ENCODE measurements at places on chromosomes 7 and 10.

DNA sequence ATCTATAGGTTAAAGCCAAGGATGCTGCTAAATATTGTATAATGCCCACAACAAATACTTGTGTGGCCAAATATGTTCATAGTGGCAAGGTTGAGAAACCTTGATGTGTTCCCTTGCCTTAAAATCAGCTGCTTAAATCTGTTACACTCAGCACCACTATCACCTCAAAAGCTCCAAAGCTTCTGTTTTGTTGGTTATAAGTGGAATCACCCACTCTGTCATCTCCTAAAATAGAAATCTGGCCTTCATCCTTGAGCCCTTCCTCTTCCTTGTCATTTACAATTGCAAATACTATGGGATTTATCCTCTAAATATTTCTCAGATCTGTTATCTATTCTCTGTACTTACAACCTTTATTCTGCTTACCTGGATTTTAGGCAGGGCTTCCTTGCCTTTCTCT lies 61.4 kb downstream of the CPED1 start:
- DNase-seq: no peak

DNA sequence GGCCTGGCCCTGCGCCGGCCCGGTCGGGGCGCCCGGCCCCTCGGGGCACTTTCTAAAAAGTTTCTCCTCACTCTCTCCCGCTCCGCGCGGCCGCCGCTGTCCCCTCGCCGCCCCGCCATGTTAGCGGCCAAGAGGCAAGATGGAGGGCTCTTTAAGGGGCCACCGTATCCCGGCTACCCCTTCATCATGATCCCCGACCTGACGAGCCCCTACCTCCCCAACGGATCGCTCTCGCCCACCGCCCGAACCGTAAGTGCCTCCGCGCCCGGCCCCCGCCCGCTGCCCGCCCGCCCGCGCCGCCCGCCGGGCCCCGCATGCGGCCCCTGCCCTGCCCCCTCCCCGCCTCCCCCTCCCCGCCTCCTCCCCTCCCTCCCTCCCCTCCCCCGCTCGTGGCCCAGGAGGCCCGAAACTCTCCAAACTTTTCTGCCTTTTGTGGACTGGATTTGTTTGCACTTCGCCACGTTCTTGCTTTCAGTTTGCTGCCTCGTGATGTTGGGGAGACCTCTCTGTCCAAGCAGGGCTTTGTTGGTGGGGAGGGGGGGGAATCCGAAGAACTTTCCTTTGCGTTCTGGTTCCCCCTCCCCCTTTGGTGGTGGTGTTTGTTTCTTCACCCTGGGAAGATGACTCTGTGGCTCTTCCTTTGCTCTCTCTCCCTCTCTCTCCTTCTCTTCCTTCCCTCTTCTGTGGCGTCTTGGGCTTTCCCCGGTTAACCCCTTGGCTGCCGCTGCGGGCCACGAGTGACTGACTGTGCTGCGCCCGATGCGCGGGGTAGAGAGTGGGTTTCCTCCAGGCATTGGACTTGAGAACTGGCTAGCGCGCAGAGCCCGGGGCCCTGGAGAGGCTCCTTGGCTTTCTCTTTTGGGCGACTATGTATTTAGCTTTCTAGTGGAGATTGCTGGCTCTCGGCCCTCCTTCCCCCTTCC lies 1.6 kb downstream of the TCF7L2 start:
- peak; percentile 69 for DNase-seq

DNA sequence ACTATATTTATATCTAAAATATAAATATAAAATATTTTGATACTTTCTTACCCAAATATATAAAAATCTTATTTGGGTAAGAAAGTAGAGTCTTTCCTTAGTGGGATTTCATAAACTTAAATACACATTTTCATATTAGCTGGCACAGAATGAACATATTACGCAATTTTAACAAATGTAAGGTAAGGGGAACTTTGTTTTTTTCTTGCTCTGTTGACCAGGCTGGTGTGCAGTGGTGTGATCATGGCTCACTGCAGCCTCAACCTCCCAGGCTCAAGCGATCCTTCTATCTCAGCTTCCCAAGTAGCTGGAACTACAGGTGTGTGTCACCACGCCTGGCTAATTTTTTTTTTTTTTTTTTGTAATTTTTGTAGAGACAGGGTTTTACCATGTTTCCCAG lies 18.3 kb downstream of the CYP26A1 start:
- no peak for DNase-seq

DNA sequence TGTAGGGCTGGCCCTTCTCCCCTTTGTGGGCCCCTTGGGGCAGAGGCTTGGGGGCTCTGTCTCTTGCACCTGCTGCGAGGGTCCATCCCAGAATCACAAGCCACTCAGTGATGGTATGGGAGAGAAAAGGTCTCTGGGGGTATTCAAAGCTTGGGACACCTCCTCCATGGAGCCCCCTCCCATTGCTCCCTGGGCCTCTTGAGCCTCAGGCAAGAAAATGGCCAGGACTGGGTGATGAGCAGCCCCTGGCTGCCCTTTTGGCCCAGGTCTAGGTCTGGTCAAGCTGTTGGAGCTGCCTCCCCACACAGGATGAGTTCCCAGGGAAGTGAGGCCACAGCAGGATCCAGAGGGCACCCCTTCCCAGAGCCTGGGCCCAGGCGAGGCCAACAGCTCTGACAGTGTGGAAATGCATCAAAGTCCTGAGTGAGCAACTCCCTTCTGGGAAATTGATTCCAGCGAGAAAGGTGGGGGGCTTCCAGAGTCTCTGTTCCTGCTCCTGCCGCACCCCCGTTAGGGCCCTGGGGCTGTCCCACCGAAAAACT lies 3.4 kb upstream of the MYL7 start:
- DNase-seq: no peak

DNA sequence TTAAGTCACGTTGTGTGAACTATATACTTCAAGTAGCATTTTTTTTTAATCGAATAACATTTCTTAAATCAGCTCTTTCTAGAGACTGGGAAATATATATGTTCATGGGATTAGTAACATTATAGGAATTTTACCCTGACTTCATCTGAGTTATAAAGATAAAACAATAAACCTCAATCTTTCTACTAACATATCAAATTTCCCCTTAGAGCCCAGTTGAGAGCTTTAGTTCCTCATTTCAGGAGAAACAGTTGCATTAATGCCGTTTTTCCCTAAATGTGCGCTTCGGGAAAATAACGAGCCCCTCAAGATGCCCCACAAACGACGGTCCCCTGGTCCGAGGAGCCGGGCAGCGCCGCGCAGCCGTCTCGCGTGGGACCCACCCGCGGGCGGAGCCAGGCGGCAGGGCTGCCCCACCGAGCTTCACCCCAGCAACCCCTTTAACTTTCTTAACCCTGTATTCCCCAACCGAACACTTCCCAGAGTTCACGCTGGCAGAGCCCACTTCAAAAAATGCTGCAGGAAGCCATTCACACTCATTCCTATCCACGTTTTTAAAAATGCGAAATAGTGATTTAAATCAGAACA lies 152.5 kb upstream of the YAE1 start:
- DNase-seq: no peak

- DNase-seq: no peak
Measured at GRCh38 chr10:48525113-48525512, 79.8 kb downstream of the ARHGAP22 start.

GRCh38 chr10:12387561-12388210 lies 38.3 kb downstream of the CAMK1D start:
- peak; percentile 7 for DNase-seq

- peak; percentile 75 for DNase-seq
Measured at GRCh38 chr7:105697753-105698152, 116.5 kb upstream of the EFCAB10 start.

DNA sequence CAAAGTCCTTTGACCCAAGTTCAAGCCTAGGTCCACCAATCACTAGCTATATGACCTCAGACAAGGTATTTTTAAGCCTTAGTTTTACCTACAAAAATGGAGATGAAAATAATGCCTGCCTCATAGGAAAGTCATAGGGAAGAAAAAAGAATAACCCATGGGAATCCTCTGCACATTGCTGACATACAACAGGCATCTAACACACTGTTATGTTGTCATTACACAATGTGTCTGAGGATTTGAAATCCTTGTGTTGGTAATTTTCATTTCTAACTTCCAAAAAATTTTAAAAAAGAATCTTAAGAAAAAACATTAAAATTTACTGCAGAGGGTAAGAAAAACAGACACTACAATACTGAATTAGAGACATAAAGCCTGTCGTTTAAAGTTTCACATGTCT lies 5.7 kb downstream of the ANK3 start:
- DNase-seq: no peak

DNA sequence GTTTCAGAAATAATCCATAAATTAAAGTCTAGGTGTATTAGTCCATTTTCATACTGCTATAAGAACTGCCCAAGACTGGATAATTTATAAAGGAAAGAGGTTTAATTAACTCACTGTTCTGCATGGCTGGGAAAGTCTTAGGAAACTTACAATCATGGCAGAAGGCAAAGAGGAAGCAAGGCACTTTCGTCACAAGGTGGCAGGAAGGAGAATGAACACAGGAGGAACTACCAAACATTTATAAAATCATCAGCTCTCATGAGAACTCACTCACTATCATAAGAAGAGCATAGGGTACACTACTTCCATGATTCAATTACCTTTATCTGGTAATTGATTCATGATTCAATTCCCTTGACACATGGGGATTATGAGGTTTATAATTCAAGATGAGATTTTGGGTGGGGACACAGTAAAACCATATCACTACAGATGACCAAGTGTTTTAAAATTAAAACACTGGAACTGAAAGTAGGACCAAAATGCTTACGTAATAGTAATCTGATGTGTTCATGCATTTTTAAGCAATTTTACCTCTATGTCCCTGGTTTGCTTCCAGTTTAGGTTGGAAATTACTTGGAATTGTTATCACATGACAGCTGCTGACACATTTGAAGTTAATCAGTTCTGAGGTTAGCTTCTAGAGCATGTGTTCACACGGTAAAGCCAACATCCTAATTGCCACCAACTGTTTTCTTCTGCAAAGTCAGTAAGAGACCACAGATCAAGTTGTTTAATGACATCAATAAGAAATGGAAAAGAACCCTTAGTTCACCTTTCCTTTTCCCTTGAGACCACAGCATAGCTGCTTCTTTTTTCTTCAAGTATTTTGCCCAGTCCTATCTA lies 48.4 kb upstream of the SEMA3C start:
- peak; percentile 66 for DNase-seq

GRCh38 chr7:120723465-120724385 lies 134.2 kb downstream of the TSPAN12 start:
- DNase-seq: no peak

DNA sequence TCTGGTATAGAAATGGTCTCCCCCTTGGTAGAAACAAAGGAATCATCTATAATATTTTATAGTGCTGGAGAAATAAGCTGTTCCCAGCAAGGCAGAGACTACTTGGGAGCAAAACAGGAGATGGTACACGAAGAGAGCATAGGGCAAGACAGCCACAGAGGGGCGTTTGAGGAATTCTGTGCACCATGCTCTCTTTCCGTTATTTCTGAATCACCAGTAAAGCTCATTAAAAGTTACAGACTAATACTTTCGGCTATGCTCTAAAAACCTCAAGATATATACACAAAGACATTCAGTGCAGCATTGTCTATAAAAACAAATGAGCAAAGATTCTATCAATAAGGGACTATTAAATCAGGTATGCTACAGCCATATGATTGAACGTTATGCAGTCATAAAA lies 68.5 kb upstream of the FHIP2A start:
- no peak for DNase-seq

DNA sequence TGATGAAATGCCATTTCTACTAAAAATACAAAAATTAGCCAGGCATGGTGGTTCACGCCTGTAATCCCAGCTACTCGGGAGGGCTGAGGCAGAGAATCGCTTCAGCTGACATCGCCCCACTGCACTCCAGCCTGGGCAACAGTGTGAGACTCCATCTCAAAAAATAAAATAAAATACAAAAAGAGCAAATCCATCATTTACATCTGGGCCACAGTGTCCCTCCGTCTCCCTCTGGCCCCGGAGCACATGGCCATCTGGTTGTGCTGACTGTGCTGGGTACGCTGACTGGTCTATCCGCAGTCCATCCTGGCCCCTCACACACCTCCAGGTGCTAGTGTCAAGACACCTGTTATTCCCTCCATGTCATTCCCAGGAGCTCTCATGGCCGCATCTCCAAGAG lies 42.1 kb downstream of the KCNH2 start:
- DNase-seq: no peak

DNA sequence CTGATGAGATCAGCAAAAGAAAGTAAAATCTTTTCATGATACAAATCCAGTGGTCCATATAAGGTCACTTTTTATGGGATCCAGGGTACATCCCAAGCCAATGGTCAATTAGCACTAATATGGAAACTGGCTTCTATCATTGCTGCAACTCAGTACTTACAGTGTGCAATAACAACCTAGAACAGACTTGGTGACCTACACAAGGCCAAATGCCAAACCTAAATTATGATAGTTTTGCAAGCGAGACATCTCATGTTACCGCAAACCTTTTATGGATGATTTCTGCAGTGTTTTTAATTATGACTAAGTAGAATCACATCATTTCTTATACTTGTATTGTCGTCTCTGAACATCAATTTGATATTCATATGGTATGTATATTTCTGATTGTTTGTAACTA lies 583.5 kb upstream of the SEMA3D start:
- no peak for DNase-seq

GRCh38 chr10:649445-649797 lies 40.0 kb downstream of the DIP2C start:
- no peak for DNase-seq

- DNase-seq: no peak
Measured at GRCh38 chr10:10209167-10209566, 808.5 kb upstream of the CELF2 start.

All from NCI-H82 (cell line).